ENCODE measurements at places on chromosomes 7 and 10.
A peak's percentile ranks its signal among the peaks of the same experiment; 100 is the strongest.

DNA sequence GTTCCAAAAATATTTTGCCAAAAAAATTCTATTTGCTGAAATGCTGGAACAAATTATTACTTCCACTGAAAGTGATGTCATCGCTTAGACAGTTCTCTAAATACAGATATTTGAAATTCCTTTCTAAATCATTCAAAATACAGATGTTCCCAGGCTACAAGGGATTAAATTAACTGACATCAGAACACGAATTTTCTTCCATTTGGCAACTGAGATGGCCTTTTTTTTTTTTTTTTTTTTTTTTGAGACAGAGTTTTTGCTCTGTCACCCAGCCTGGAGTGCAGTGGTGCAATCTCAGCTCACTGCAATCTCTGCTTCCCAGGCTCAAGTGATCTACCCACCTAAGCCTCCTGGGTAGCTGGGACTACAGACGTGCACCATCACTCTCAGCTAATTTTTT lies 57.0 kb downstream of the P4HA1 start:
- DNase-seq = no peak

- DNase-seq = no peak
These were observed 85.5 kb downstream of the ETV1 start for GRCh38 chr7:13904007-13904406.

GRCh38 chr10:48885376-48885775 lies 54.3 kb downstream of the LRRC18 start:
- DNase-seq = no peak

GRCh38 chr10:48227213-48227612 lies 47.3 kb downstream of the FRMPD2 start:
- no peak for DNase-seq

DNA sequence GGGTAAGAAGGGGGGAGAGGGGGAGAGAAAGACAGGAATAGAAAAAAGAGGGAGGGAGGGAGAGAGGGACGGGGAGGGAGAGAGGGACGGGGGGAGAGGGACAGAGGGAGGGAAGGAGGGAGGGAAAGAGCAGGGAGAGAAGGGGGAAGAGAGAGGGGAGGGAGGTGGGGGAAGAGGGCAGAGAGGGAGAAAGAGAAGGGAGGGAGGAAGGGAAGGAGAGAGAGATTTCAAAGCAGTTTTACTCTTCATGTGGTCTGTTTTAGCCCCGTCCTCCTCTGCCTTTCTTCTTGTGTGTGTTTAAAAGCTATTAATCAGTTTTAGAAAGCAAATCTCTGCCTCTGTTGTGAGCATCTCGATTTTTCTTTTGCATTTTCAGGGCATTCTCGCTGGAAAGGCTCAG lies 237.0 kb downstream of the WDR37 start:
- no peak for DNase-seq

DNA sequence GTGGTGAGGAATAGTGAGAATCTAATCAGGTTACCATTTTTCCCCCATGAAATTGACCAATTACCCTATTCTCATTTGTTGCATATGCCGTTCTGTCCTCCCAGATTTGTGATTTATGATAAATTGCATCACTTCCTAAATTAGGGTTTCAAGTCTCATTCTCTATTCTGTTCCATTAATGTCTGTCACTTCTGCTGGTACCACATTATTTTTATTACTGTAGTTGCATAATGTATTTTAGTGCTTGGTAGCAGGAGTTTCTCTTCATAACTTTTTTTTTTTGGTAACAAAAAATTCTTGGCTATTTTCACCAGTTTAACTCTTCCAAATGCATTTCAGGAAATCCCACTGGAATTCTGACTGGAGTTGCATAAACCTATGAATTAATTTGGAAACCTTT lies 44.0 kb upstream of the FAM133B start:
- DNase-seq = no peak

DNA sequence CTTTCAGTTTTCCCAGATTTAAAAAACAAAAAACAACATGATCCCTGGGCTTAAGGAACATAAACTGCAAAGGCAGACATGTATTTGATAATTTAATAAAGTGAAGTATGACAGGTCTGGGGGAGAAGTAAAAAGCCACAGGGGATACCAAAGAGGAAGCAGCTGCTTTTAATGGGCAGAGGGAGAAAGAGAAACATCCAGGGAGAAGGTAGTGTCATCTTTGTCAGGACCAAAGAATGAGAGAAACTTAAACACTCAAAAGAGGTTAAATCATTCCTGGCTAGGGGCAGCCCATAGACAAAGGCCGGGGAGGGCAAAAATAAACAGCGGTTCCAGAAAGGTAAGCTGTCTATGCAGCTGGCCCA lies 94.5 kb downstream of the GRB10 start:
- no peak for DNase-seq

GRCh38 chr10:12949248-12949647 lies 52.3 kb downstream of the CCDC3 start:
- DNase-seq = no peak

- no peak for DNase-seq
These were observed 93.4 kb upstream of the OIT3 start for GRCh38 chr10:72800000-72800740.

GRCh38 chr10:108982159-108982558 lies 941.2 kb downstream of the XPNPEP1 start:
- DNase-seq = no peak

- DNase-seq = no peak
These were observed 108.6 kb downstream of the RAB11FIP2 start for GRCh38 chr10:117938104-117938503.

- no peak for DNase-seq
These were observed 2.1 kb downstream of the ADIRF start for GRCh38 chr10:86970162-86970981.

DNA sequence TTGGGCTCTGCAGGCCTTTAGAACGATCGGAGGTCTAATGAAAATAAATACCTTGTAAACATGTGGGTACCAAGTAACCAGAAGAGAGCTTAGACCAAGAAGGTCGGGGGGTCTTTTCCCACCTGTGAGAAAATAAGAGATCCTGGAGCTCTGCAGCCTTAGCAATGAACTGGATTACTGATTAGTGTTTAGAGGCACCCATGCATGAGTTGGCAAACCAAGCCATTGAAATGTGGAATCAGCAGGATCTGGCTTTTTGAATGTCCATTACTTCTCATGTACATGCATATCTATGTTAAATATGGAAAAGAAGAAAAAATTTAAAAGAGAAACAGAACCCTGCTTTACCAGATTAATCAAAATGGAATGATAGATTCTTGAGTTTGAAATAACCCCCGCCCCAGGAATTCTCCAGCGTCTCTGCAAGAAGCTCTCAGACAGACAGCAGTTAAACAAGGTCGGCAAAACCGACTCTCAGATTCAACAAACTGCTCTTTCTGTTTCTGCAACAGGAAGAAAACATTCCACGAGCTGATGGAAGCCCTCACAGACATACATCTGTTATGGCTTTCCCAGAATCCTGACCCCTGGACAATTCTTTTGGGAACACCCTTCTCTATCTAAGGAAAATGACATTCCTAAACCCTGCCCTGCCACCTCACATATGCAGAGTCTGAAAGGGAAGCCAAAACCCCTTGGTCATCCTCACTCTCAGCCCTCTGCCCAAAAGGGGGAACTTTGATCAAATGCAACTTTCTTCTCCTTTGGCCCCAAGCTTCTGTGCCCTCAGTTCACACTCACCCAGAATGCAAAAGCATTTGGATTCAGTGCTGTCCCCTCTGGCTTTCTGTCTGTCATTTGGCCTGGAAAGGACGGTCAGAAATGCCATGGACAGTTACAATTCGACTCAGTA lies 78.7 kb upstream of the EN2 start:
- no peak for DNase-seq

DNA sequence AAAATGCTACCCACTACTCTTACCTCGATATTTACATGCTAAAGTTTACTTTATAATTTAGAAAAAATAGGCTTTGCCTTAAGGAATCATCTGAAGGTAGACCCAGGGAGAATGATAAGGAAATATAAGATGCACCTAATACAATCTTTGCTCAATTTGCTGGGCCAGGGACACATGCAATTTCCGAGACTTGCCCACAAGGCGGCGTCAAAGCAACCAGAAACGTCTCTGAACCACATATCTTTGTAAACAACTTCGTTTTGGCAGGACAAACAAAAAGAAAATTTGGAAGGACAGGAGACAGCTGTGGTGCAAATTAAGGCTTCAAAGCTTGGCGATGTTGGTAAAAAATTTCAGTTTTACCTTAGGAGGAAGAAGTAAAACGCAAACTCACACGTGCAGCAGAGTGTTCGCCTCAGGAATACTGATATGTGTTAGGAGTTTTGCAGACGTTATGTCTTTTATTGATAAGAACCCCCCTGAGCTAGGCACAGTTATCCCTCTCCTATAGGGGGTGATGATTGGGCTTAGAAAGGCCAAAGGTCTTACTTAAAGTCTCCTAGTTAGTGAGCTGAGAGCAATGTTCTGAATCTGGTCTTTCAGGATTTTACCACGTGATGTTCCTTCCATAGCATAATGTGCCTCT lies 134.3 kb downstream of the PRKCQ start:
- peak; percentile 27 for DNase-seq

DNA sequence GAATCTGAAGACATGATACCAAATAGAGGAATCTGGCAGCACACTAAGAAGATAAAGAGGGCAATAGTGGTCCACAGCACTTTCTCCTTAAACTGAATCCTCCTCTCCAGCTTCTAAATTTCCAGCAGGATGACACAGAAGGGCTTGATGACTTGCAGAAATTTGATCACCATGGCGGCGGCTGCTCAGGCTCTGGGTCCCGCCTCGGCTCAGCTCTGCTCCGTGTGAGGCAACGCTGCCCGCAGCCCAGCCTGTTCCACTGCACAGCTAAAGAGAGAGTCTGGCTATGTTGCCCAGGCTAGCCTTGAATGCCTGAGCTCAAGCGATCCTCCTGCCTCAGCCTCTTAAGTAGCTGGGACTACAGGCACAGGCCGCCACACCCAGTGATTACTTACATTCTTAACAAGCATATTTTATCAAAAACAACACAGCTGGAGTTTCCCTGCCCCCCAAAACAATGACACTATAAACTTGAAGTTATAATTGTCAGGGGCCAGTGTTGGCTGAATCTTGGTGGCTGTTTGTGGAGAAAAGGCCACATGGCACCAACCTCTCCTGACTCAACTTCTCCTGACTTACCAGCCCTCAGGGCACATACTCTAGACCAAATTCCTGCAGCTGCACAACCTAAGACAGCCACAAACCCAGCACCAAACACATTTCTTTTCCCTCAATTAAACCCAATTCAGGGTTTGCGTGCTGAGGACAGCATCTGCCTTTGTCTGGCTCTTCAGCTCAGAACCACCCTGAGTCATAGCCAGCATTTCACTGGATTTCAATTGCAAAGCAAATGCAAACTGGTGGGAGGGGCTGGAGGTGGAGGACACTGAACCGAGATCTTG lies 11.6 kb upstream of the TNPO3 start:
- DNase-seq = no peak

DNA sequence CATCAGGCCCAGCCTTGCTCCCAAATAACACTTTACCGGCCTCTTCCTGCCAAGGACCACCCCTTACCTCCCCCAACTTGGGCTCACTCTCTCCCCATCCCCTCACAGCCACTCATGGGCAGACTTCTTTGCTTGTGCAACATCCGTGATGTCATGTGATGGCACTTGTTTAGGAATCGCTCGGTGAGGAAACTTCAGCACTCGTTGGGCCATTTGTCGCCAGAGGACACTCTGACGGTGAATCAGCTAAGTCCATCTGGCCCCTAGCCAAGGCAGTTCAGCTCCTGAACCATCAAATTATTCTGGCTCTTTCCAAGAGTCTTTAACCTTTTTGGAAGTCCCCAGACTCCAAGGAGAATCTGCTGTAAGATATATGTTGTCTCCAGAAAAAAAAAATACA lies 19.2 kb downstream of the BTBD16 start:
- DNase-seq = no peak

DNA sequence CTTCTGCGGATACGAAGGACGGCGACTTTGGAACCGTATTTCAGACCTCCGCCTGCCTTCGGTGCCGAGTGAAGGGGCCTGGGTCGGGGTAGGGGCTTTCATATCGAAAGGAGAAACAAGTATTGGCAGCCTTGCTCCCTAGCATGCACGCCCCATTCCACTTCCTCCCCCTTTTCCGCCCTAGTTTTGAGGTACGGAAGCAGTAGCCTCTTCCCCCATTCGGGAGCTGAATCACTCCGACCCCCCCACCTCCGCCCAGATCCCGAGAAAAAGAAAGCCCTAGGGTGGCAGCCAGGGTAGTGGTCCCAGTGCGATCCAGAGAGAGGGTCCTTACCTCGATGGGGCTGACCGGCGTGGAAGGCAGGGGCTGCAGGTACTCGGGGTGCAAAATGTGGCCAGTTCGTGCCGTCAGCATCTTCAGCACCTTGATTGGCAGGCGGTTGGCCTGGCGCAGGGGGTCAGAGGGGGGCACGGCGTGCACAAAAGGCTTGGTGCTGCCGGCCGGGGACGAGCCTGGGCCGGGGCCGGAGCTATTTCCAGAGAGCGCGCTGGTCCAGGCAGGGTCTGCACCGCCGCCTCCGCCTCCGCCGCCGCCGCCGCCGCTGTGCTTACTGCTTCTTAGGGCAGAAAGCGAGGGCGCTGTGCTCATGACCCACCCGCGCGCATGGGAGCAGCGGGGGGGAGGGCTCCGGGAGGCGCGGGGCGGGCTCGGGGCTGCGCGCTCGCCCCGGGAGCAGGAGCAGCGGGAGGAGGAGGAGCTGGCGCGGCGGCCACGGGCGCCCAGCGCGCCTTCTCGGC lies 594 bp downstream of the ZNF503 start:
- no peak for DNase-seq

DNA sequence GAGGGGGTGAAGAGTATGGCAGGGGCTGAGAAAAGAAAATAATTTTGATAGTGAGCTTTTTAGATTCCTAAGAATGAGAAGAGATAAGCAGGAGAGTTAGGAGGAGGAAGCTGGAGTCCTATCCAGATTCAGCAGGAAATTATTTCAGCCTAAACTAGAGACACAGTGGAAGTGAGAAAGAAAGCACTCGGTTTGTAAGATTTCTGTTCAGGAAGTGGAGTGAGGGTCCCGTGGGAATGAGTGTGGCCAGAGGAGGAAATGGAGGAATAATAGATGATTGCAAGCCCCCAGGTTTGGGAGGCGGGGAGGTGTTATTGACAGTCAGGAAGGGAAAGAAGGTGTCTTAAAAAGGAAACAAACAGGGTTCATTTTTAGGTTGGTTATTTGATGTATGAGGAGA lies 84.8 kb upstream of the NRP1 start:
- DNase-seq = no peak

- no peak for DNase-seq
These were observed 43.2 kb downstream of the CFAP46 start for GRCh38 chr10:132899054-132899750.

DNA sequence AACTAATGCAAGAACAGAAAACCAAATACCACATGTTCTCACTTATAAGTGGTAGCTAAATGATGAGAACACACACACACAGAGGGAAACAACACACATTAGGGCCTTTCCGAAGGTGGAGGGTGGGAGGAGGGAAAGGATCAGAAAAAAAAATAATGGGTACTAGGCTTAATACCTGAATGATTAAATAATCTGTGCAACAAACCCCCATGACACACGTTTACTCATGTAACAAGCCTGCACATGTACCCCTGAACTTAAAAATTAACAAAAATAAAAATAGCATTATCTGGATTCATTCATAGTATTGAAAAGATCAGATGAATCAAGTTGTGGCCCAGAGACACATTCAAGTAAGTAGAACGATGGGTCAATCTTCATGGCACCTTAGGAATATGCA lies 159.5 kb upstream of the POT1 start:
- DNase-seq = no peak

- DNase-seq = no peak
These were observed 40.3 kb downstream of the SFMBT2 start for GRCh38 chr10:7370511-7370910.

- DNase-seq = no peak
These were observed 176.6 kb downstream of the BMPER start for GRCh38 chr7:34081935-34082334.

Measured in activated CD8-positive, alpha-beta memory T cell treated with anti-CD3 and anti-CD28 coated beads for 4 hours (primary cell).